ENCODE measurements at places on chromosomes 2 and 18.
A peak's percentile ranks its signal among the peaks of the same experiment; 100 is the strongest.

- DNase-seq: no peak
These were observed 60.0 kb downstream of the TTC21B start for GRCh38 chr2:165893556-165893955.

DNA sequence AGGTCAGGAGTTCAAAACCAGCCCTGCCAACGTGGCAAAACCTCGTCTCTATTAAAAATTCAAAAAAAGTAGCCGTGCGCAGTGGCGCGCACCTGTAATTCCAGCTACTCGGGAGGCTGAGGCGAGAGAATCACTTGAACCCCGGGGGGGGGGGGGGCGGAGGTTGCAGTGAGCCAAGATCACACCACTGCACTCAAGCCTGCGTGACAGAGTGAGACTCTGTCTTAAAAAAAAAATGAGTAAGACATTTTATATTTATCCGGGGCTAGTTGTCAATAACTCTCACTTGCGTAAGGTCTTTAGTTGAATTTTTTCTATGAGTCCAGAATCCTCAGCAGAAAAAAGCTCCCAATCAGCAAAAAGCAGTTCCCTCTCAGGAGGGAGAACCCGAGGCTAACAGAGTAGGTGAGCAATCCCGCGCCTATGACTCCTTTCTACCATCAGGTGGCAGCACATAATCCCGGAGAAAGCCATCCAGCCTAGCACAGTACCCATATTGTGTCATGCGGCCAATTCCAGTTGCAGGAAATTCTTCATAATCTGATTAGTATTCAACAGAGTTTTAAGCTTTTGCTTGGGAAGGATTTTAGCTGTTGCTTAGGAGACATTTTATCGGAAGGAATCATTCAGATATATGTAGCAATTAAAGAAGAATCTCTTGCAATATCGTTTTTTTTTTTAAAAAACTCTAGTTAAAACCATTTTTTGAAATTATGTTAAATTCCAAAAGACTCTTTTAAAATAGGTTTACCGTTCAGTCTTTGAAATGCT is 11.9 kb upstream of the CRYGA start:
- DNase-seq: peak; percentile 70

DNA sequence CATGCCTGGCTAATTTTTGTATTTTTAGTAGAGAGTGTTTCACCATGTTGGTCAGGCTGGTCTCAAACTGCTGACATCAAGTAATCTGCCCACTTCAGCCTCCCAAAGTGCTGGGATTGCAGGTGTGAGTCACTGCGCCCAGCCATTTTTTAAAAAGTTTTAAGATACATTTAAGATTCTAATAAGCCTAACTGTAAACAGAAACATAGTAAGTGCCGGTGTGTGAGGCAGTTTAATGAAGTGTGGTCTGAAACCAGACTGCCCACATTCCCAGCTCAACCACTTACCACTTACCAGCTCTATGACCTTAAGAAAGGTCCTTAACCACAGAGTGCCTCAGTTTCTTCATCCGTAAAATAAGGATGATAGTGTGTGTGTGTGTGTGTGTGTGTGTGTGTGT is 42.4 kb downstream of the TMEM237 start:
- DNase-seq: no peak

DNA sequence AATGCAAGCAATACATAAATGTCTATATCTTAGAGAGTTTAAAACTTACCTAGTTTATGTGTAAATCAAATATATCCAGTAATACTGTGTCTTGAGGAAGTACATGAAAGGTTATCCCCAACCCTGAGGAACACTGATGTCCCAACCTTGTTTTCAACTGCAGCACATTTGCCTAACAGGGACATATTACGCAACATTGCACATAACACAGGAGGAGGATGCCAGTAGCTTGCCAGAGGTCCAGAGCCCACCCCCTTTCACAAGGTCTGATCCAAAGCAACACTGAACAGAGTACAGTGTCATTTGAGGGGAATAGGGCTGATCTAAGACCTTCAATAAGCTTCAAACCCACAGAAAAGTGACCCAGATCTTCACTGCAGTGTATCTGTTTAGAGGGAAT is 678.5 kb downstream of the ARHGAP15 start:
- DNase-seq: no peak

DNA sequence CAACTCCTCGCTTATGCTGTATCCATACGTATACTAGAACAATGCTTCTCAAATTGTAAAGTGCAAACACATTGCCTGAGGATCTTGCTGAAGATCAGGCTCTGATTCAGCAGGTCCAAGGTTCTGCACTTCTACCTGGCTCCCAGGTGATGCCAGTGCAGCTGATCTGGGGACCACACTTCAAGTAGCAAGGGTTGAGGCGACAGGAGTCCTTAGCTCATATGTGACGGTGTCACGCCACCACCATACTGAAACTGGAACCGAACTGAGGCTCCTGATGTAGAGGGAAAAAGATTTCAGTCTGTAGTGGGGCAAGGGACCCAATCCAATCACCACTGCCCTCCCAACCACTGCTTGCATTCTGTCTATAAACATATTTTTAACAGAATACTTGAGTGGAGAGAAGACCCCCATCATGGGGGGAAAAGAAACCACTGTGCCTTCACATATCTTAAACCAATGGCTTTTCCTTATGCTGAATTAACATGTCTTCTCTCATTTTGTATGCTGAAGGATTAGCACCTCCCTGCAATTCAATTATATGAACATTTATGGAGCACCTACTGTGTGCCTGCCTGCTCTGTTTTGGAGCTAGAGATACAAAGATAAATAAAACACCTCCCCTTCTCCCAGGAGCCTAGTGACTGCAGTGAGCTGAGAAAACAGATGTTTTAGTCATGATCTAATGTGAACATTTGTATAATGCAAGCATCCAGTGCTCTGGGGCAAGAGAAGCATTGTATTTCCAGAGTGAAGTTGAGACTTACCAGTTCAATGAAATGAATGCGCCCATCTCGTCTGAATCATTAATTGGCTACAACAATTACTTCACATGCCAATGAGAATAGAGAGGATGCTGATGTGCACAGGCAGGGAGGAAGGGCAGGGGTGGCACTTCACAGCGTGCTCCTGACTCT is 6.6 kb upstream of the ASAP2 start:
- no peak for DNase-seq

- no peak for DNase-seq
These were observed 158.6 kb downstream of the PIK3C3 start for GRCh38 chr18:42113529-42114191.

- no peak for DNase-seq
These were observed 549.6 kb downstream of the FBXO15 start for GRCh38 chr18:73597832-73598615.

- DNase-seq: no peak
These were observed 25.3 kb upstream of the STEAP3 start for GRCh38 chr2:119198240-119198840.

DNA sequence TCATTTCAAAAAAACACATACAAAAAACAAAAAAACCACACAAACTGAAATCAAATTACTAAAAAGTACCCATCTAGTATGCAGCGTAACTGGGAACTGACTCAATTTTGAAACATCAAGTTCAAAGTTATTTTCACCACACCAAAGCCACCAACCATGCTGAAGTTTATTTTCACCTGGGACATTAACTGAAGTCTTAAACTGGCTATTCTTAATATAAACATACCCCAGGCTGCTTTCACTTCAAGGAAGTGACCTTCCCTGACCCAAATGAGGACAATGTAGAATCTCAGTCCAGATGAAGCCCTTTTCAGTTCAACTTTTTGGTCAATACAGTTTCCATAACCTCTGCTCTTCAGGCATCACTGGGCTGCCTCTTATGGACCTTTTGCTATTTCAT is 84.6 kb downstream of the PIGN start:
- DNase-seq: no peak

Measured in CD4-positive, alpha-beta T cell treated with Interleukin-4 for 1 hour (primary cell).